ENCODE measurements at places on chromosomes 1 and 21. TPM values are rescaled to one million over a fixed set of nuclear protein-coding genes. Genes with fewer than 3 reads are reported as not detected.

GRCh38 chr1:21361506-21361905 lies 71.2 kb upstream of the ECE1 start:
- no peak for DNase-seq

Gene RNU1-3
- total RNA-seq, result 1,916 TPM

Gene ACTN2
- total RNA-seq, result not detected

Gene PHC2
- total RNA-seq, result 91.2 TPM
